Cerebellar nuclear complex (tissue), 1 donor: ENCODE measurements at places on chromosomes 5 and 9.
A peak's percentile ranks its signal among the peaks of the same experiment; 100 is the strongest.

- no peak for DNase-seq
These were observed 45.7 kb downstream of the PLAC8L1 start for GRCh38 chr5:146059460-146060220.

GRCh38 chr5:16690243-16690852 is 73.6 kb upstream of the RETREG1 start:
- no peak for DNase-seq

DNA sequence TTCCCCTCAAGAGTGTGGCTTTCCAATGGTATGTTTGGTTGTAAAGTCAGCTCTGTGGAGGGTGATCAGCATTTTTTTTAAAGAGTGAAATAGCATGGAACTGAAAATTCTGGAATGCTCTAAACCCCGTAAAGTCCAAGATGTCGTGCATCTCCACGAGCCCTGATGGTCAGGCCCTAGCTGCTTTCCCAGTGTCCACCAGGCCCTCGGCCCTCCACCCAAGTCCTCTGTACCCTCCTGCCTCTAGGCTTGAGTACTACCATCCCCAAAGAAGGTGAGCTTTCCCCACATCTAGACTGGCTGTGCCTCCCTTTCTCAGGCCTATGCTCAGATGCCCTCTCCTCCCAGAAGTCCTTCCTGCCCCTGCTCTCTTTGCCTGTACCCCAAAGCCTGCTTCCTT is 280.3 kb downstream of the GADD45G start:
- DNase-seq = no peak

GRCh38 chr9:37511016-37512010 is 25.6 kb downstream of the POLR1E start:
- DNase-seq = no peak

GRCh38 chr5:83066548-83067110 is 10.6 kb downstream of the TMEM167A start:
- DNase-seq = no peak

GRCh38 chr9:35938474-35939356 is 19.2 kb downstream of the OR2S2 start:
- no peak for DNase-seq

DNA sequence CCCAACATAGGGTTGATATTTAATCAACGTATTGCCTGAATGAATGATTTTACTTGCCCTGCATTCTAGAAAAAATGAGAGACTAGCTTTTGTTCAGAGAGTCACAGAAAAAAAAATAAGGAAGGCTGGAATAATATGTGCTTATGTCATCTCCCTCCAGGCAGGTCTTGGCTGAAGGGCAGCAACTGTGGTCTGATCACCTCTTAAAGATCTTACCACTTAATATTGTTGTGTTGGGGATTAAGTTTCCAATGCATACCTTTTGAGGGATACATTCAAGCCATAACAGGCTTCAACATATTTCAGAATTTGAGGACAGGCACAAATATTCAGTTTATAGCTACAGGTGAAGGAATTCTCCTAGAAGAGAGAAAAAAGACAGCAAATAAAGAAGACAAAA is 157.3 kb upstream of the S1PR3 start:
- no peak for DNase-seq

DNA sequence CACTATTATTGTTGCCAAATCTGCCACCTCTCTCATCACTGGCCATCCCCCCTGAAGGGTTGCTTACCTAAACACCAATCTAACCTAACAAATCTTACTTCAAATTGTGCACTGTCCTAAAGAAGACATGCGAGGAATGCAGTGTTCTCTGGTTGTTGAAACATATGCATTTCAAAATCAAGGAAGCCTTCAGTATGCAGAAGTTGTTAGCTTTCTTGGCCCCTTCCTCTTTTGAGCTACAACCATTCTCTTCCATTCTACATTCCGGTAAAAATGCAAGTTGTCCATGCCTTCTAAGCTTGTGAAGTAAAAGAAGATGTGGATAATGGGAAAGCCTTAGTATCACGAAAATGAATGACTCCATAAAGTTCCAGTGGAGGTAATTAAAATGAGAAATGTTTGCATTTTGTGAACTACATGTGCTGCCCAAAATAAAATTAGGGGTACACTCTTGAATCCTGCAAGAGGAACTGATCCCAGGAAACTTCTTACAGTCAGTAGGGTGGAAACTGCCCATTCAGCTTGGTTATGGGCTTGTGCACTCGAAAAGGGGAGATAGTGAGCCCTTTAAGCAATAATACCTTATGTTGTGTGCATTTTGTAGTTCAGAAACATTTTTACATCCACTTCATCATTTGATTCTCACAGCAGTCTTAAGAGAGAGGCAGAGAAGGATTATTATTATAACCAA is 77.6 kb upstream of the ADRB2 start:
- no peak for DNase-seq

DNA sequence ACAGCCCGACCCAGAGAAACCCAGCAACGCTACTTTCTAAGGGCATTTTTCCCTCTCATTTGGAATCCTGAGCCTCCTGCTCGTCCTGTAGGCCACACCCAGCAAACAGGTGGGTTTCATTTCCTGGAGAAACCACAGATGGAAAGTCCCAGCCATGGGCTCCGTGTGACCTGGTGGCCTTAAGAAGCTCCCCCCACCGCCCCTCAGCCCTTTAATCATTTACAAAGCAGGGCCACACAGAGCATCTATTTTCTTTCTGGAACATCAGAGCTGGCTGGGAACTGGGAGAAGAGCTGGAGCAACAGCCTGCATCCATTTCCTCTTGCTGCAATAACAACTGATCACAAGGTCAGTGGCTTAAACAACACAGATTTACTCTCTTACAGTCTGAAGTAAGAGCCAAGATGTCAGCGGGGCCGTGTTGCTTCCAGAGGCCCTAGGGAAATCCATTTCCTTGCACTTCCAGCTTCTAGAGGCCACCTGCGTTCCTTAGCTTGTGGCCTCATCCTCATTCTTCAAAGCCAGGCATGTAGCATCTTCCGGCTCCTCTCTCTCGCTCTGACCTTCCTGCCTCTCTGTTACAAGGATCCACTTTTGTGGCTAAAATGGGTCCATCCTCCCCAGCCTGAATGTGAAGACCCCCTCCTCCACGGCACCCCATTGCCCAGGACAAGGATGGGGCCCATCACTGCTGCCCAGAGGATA is 40.5 kb downstream of the C9orf50 start:
- DNase-seq = no peak

- no peak for DNase-seq
These were observed 6.4 kb downstream of the TPM2 start for GRCh38 chr9:35683323-35683722.

DNA sequence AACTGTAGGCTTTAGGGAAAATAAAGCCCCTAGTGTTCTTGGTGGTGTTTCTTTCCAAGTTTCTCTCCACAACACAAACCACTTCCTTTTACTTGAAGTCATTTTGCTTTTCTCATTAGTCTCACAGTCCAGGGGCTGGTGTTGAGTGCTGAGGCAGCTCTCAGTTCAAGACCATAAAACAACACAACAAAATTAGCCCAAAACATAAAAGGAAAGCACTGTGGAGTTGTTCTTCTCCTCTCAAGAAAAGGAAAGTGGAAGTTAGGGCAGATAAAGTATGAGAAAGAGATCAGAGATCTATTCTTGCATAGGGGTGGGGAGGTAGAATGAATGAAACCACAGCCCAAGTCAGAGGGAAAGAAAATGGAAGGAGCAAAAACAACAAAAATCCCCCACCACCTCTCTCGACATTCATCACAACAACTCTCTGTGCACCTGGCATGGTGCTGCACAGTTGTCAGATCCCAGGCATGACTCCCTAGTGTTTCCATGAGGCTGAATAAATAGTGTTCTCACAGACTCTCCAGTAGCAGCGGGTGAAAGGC is 569.9 kb downstream of the RAB3C start:
- no peak for DNase-seq

- no peak for DNase-seq
These were observed 123.6 kb upstream of the PTCH1 start for GRCh38 chr9:95640336-95640735.

DNA sequence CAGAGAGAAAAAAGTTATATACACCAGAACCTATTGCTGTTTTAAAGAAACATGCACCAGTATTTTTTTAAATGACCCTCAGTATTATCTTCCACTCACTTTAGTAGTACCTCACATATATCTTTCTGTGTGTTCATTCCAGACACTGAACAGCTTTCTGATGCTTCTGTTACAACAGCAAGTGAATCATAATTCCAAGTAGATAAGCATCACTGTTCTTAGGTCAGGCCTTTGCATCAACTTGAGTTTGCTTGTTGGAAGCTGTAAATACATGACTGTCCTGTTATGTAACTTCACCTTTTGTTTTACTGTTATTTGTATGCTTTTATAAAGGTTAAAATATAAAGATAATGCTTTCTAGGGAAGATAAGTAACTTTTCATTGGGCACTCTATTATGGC is 184.4 kb downstream of the ISL1 start:
- no peak for DNase-seq

DNA sequence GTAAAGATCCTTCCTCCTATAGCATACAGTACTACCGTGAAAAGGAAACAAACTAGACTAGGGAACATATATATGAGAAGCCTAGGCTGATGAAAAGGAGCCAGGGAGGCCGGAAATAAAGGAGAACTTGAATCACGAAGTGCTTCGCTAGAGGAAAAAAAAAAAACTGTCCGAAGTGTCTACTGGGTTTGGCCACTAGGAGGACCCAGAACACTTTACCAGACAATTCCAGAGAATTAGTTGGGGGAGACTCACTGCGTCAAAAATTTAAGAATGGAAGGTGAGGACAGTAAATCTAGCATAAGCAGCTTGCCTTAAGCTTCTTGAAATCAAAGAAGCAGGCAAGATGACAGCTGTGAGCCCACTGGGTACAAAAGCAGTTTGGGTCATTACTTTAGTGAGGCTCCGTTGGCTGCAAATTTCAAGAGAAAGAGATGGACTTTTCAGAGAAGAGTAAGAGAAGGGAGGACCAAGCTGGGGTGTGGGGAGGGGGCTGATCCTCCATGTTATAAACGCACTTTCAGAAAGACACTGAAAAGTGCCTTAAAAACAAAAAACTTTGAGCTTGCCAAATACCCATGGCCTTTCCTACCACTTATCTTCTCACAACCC is 47.4 kb downstream of the P4HA2 start:
- DNase-seq = no peak

- no peak for DNase-seq
These were observed 326.7 kb downstream of the PIK3R1 start for GRCh38 chr5:68542207-68542606.

GRCh38 chr5:113195771-113196170 is 219.2 kb downstream of the DCP2 start:
- DNase-seq = no peak

GRCh38 chr9:71118324-71118723 is 3.1 kb downstream of the TRPM3 start:
- DNase-seq = no peak

DNA sequence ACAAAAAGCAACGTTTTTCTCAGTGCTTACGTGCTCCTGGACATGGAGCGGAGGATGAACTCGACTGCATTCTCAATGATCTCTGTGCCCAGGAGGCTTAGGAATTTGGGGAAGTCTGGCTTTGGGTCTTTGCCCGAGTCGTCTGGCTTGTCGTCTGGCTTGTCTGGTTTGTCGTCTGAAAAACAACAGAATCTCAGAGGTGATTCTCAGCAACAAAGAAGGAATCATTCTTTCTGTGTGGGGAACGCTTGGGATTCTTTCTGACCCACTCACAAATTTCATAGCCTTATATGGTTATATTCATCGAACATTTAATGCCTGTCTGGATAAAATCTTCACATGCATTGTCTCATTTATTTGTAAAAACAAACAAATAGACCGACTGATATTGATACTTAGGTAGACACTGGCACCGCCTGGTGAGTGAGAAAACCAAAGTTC is 4.7 kb downstream of the C5orf46 start:
- no peak for DNase-seq

DNA sequence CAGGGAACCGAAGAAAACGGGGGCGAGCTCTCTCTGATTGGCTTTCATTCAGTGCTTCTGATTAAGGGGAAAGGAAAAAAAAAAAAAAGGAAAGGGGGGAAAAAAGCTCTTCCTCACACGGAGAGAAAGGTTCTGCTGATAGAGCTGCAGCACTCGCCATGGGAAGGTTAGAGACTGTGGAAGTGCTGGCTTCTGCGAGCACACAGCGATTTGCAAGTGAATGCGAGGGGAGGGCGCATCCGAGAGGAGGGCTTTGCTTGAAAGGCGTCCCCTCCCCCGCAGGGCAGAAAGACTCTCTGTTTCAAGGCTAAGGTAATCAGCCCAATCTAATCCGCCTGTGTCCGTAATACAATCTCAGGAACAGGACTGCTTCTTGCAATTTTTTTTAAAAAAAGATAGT is at the start of gene CDH10:
TSS of gene CDH10 (minus strand) at position 218 of the 400 bp plus-strand sequence. CDS start 51,488 bp downstream, outside the sequence.
- DNase-seq = peak; percentile 89

DNA sequence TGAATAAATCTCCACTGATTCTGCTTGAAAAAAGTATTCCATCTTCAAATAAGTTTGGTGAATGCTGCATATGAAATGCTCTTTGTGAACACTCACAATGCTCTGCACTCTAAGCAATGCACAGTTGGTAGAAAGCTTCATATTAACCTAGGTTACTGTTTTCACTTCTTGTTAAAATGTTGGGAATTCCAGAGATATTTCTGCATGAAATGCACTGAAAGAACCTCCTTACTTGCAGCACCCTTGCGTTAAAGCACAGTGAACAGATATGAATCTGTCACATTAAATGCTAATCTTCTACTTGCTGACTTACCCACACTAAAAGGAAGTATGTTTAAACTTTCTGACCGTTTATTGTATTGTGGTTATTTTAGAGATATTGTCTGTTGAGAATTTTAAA is 584.1 kb upstream of the NUDT12 start:
- no peak for DNase-seq

DNA sequence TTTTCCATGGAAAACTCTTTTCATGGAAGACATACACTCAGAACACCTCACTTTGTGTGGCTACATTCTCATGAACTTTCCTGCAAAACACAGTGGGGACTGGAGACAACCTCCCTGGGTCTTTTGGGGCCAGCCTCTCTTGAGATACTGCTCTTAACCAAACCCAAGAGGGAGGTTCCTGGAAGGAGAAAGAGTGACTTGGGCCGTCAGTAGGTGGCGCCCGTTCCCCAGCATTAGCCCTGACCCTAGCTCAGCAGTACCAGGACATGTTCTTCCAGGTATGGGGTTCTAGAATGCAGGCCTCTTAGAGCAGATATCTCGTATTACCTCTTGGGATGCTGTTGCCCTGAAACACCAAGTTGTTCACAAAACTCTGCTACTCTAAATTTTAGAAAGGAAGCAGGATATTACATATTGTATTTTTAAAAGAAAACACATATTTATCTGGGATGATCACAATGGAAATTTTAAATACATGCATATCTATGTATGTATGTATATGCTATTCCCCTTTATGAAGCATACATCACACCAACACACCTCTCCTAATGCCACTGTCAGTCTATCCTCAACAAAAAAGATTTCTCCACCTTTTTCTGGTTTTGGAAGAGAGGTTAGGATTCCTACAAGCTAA is 15.8 kb upstream of the GLIS3 start:
- no peak for DNase-seq

DNA sequence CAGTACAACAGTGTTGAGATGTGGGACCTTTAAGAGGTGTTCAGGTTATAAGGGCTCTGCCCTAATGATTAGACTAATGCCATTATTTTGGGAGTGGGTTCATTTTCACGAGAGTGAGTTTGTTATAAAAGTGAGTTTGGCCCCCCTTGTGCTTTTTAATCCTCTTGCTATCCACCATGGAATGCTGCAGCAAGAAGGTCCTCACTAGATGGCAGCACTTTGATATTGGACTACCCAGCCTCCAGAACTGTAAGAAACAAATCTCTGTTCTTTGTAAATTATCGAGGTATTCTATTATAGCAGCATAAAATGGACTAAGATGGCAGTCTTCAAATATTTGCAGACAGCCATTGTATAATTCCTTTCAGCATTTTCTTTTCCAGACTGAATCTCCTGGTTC is 212.4 kb downstream of the LRRC70 start:
- no peak for DNase-seq
